ENCODE measurements at places on chromosomes 16 and 17.
A peak's percentile ranks its signal among the peaks of the same experiment; 100 is the strongest.

- DNase-seq, result no peak
These were observed at the start of gene GLIS2 for GRCh38 chr16:4315186-4316107. TSS of gene GLIS2 (plus strand) at chr16:4316067. CDS start at chr16:4332281, 16,214 bp downstream.

DNA sequence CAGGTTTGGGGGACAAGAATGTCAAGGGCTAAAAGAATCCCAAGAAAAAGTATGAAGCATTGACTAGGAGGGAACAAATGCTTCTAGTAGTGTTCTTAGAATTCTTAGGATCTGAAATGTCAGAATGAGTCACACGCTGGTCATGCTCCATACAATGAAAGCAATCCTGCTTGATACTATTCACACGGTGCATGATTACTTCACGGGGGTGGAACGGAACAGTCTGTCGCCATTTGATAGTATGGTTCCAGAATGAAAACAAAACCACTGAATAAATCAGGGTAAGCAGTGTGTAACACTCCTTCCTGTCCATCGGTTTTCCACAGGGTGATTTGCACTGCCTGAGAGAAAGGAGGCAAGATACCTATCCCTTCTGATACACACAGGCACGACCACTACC is 22.9 kb upstream of the YWHAE start:
- peak; percentile 78 for DNase-seq

- DNase-seq, result no peak
These were observed 50.4 kb upstream of the ERN1 start for GRCh38 chr17:64180089-64181073.

- DNase-seq, result no peak
These were observed 21.9 kb upstream of the PHAF1 start for GRCh38 chr16:67087803-67088202.

Measured in BJ (cell line).